ENCODE measurements at places on chromosomes 12 and 14.

- DNase-seq = no peak
These were observed 112.8 kb upstream of the EVL start for GRCh38 chr14:99952453-99952852.

DNA sequence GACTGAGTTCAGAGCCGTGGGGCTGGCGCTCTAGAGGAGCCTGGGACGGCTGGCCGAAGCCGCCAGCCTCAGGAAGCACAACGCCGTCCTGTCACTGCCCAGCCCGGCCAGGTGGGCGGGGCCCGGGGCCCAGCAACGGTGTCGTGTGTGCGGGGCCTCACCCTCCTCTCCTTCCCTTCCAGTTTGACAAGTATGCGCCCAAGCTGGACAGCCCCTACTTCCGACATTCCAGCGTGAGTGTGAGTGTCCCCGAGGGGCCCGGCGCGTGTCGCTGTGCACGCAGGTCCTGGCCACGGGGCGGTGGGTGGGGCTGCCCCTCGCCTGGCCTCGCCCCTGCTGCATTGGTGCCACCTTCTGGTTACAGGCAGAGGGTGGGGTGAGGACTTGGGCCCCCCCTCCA is 38.3 kb downstream of the LRCOL1 start:
- DNase-seq = no peak

- no peak for DNase-seq
These were observed 2.1 kb downstream of the HELB start for GRCh38 chr12:66304296-66304900.

DNA sequence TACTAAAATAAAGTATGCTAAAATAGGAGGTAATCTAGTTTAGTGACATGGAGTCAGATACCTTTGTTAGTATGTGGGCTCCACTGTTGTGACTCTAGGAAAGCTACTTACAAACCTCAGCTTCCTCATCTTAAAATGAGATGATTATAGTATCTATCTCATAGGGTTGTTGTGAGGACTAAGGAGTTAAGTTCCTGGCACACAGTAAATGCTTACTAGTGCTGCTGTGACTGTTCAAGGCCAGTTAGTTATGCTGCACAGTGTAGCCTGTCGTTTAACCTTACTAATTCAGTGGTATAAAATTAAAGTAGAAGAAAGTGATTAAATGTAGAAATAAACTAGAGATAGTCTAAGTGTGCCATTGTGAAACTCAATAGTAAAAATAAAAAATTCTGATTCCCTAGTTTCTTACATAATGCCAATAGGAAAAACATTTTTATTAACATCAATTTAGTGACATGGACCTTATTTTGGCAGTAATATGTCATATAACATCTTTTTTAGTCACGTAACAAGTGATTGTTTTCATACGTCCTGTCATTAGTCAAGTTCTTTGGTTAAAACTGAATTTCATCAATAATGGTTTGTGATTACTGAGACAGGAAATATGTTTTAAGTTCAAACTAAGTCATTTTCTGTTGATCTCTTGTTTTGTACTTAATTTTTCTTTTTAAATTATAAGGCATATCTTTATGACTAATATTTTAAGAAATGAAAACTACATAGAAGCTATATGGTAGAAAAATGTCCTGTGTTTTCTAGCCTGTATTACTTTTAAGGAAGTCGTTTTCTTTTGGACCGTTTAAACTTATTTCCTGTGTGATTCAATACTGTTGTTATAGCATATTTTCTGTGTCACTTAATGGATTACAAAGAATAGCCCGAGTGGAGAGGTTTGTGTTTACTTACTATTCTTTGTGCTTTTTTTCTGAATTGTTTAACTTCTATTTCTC is 74.0 kb downstream of the PCNX1 start:
- DNase-seq = no peak

- no peak for DNase-seq
These were observed 7.7 kb downstream of the ACVR1B start for GRCh38 chr12:51959211-51959610.

DNA sequence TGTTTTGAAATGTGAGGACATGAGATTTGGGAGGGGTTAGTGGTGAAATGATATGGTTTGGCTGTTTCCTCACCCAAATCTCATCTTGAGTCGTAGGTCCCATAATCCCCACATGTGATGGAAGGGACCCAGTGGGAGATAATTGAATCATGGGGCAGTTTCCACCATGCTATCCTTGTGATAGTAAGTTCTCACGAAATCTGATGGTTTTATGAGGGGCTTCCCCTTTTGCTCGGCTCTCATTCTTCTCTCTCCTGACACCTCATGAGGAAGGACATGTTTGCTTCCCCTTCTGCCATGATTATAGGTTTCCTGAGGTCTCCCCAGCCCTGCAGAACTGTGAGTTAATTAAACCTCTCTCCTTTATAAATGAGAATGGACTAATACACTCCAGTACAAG is 18.0 kb downstream of the GALNT6 start:
- no peak for DNase-seq

DNA sequence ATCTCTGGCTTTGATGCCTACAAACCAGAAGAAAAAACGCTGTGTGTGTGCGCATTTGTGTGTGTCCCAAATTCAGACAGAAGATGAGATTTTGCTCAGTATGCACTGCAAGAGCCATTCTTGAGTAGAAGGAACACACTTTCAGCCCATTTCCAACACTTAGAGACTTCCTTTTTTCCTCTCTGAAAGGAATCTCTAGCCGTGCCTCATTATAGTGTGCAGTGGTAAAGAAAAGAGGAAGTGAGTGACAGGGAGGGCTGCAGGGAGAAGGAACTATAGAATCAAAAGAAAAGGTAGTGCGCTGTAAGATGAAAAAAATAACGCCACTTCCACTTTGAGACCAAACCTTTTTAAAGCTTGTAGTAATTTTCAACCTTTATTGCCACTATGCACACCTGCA is 1400.9 kb upstream of the FLRT2 start:
- DNase-seq = no peak

DNA sequence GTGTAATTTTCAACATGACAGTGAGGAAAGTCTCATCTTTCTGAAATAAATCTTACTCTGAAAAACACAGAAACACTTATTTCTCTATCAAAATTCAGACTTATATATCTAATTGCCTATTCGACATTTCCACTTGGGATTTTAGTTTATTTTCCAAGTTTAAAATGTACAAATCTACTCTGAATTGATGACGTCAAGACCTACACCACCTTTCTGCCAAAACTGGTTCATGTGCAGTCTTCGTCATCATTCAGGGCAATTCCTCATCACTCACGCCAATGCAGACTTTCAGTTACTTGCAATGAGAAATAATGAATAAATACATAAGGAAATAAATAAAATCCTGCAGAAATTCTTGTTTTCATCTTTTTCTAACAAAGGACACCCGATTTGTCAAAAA is 843.8 kb downstream of the C12orf50 start:
- DNase-seq = no peak

DNA sequence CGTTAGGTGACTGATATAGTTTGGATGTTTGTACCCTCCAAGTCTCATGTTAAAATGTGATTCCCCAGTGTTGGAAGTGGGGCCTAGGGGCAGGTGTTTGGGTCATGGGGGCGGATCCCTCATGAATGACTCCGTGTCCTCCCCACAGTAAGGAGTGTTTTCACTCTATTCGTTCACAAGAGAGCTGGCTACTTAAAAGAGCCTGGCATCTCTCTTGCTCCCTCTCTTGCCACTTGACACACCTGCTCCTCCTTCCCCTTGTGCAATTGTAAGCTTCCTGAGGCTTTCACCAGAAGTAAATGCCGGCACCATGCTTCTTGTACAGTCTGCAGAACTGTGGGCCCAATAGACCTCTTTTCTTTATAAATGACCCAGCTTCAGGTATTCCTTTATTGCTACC is 2.6 kb downstream of the IFI27L2 start:
- DNase-seq = no peak

DNA sequence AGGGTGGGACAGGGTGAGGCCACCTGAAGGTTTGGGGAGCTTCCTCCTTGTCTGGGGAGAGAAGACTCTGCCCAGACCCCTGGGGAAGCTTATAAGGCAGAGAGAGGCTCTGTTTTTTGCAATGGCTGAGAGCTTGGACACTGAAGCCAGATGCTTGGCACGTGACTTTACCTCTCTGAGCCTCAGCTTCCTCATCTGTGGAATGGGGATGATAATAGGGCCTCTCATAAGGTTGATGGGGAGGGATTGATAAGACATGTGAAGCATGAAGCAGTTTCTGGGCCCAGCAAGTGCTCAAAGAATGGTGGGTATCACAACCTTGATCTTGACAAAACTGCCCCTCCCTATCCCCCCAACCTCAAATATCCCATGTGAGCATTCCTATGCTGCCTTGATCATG is 195.4 kb upstream of the LHX5 start:
- no peak for DNase-seq

- no peak for DNase-seq
These were observed 97.7 kb upstream of the IFNG-AS1 start for GRCh38 chr12:67891596-67891995.

DNA sequence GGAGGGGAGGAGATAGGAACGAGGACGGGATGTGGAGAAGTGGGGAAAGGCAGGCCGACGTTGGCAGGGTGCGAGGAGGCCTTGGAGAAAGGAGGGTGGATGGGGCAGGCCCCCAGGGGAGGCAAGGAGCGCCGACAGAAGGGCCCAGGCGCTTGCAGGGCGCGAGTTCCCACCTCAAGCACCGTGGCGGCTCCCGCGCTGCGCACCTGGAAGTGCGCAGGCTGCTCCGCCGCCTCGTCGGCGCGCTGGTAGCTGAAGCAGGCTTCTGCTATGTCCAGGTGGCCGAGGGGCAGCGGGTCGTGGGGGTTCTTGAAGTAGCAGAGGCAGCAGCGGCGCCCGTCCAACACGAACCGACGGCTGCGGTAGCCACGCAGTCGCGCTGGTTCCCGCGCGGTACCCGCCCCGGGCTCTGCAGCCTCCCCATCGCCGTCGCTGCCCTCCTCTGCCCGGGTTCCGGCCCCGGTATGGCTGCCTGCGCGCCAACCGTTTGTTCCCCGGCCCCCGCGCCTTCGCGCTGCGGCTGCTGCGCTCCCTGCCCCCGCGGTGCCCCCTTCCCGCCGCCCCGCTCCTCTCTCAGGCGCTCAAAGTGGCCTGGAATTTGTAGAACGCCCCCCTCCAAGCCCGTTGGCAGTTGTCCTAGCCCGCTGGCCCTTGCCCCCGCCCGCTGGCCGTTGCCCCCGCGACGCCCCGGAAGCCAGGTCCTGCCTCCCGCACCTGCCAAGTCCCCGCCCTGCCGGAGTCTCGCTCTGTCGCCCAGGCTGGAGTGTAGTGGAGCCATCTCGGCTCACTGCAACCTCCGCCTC is 1.1 kb upstream of the ACTR6 start:
- peak; percentile 80 for DNase-seq

GRCh38 chr12:12003609-12004008 is 67.1 kb upstream of the BCL2L14 start:
- DNase-seq = no peak

GRCh38 chr14:43198465-43198864 is 1308.6 kb downstream of the FSCB start:
- DNase-seq = no peak

GRCh38 chr12:50110127-50110761 is 1.8 kb upstream of the COX14 start:
- DNase-seq = no peak

- DNase-seq = no peak
These were observed 140.6 kb downstream of the PDE3A start for GRCh38 chr12:20508962-20509361.

GRCh38 chr14:68816183-68816942 is 23.5 kb upstream of the ZFP36L1 start:
- DNase-seq = peak; percentile 92

DNA sequence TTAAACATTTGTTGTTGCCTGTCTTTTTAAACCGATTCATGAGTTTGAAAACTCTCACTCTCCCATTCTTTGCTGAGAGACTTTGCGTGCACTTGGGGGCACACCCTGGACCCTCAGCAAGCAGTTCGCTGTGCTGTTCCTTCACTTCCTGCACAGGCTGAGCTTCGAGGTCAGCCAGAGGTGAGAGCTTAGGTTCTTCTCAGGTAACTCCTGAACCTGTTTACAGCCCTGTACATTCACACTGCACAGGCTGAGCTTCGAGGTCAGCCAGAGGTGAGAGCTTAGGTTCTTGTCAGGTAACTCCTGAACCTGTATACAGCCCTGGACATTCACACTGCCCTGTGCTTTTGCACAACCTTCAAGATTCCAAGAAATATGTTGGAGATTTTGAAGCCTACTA is 9.8 kb upstream of the CLECL1 start:
- no peak for DNase-seq

- DNase-seq = no peak
These were observed 135.1 kb downstream of the RBM19 start for GRCh38 chr12:113831016-113831415.

DNA sequence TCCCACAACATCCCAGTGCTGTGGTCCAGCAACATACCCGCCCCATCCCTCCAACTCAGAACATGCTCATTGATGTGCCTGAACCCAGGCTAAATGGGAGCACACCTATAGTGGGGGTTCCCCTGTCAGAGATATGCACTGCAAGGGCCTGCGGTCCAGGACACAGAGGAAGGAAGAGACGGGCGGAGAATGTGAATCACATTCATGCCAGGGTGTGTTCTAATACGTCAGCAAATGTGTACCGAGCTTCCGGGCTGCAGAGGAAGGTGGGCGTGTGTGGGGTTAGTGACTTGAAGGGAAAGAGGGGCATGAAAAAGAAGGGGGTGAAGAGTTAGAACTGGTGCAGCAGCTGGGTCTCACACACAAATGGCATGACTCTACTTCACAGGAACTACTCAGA is 83.7 kb downstream of the DPF3 start:
- DNase-seq = no peak

- peak; percentile 57 for DNase-seq
These were observed 65.3 kb downstream of the IFT43 start for GRCh38 chr14:76050797-76051392.

GRCh38 chr14:89618811-89619551 is 201.9 kb upstream of the FOXN3 start:
- DNase-seq = peak; percentile 66

- no peak for DNase-seq
These were observed 9.6 kb downstream of the ARF3 start for GRCh38 chr12:48947727-48948126.

- no peak for DNase-seq
These were observed 20.6 kb downstream of the MAPK1IP1L start for GRCh38 chr14:55071870-55072640.

- no peak for DNase-seq
These were observed 23.3 kb upstream of the CCER1 start for GRCh38 chr12:90978117-90978770.

- DNase-seq = no peak
These were observed 31.6 kb upstream of the BEGAIN start for GRCh38 chr14:100618763-100619320.

GRCh38 chr12:24795699-24796347 is 153.1 kb downstream of the BCAT1 start:
- DNase-seq = no peak

GRCh38 chr12:120735181-120735580 is 9.6 kb downstream of the ACADS start:
- no peak for DNase-seq

Measured in CD8-positive, alpha-beta T cell (primary cell).